ENCODE measurements at places on chromosomes 3 and 15.
A peak's percentile ranks its signal among the peaks of the same experiment; 100 is the strongest.

DNA sequence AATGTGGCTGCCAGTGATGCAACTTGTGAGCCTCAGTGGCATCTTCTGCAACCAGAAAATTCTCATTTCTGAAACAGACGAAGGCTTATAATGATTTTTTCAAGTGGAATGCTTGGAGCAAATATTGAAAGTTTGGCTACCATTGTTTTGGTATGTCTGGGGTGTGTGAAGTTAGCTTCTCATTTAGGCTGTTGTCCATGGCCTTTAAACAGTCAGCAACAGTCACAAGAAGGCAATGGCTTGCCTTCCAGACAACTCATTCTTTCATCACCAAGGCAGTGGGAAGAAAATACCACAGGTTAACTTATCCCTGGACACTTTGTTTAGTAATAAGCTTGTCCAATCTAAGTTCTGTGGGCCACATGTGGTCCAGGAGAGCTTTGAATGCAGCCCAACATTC lies 4.7 kb upstream of the BNC1 start:
- no peak for DNase-seq

DNA sequence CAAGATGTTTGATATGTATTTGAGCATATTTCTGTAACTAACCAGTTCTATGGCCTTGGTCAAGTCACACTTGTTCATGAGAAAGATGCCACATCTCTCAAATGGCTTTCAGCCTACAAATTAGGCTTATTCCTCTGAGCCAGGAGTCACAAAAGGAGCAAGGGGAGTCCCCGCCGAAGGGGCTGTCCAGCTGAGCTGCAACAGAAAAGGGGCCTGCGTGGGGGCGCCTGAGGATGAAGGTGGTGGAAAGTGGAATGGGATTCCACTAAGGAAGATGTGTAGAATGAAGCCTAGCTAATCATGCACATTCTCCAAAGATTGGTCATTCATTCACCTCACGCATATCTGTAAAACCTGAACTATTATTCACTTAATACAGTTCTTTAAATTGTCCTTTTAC lies 19.1 kb downstream of the ALDH1L1 start:
- no peak for DNase-seq

GRCh38 chr3:41277790-41278465 lies 78.6 kb downstream of the CTNNB1 start:
- DNase-seq, result no peak

DNA sequence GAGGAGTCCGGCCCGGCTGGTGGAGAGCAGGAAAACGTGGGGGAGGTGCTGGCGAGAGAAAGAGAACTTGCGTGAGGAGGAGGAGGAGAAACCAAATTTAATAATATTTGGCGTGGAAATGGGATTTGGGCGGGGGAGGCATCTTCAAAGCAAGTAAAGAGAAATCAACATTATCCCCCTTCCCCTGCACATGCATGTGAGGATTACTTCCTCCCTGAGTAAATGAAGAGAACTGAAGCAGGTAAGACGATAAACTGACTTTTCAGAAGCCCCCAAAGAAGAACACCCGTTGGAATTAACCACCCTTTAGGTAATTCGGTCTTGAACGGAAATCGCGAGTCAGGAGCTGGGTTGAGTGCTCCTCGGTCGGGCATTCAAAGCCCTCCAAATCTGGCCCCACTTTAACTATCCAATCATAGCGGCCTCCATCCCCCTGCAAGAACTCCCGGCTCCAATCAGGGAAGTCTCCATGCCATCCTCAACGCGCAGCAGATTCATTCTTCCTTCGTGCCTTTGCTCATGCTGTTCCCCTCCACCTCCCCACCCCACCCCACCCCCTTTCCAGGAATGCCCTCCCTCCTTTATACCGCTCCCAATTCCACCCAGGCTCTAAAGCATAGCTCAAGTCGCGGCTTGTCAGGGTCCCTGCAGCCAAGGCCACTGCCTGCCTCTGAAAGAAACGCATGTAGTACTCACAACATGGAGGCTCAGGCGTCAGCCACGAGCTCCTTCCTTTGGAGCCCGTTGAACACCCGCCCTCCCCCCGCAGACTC lies 545 bp upstream of the RFX7 start:
- peak; percentile 59 for DNase-seq

DNA sequence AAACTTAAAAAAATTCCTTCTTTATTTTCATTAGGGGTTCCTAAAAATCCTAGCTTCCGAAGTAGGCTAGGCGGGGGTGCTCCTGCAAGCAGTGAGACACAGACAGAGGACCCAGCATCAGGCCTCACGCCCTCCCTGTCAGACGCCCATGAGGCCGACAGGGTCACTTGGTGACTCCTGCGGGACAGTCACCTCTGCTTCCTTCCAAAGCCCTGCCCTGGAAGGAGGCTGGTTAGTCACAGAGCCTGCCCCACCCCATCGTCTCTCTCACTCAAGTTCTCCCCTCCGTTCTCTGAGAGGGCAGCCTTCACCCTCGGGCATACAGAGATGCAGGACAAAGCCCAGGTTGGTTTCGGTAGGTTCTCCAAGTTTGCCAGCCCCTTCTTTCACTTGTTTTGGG lies 38.6 kb downstream of the EHD4 start:
- no peak for DNase-seq

- no peak for DNase-seq
Observed at GRCh38 chr15:99762288-99762687, 29.1 kb upstream of the LYSMD4 start.

DNA sequence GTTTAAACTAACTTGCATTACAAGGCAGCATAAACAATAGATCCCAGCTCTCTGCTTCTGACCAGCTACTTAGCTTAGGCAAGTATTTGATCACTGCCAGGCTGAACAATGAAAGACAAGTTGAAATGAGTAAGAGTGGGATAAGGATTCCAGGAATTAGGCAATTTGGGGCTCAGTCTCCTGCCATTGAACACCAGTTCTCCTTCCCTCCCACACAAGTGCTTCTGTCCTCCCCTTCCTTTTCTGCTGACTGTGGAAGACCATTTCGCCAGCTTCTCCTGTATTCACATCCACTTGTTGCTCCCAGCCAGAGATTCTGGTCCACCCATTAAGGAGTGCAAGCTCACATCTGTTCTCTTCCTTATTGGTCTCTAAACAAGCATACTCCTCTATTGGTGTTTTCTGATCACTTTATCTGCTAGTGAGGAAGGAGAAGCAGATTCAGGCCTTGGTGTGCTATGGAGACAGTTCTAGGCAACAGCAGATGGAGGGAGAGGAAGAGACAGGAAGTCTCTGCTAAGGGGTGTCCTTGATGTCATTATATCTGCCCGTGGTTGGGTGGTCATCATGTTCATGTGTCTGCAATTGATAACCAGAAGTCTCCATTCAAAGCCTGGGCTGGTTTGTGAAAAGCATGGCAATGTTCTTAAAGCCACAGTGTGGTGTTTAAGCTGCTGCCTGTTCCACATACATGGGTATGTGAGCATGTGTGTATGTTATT lies 121.5 kb downstream of the PLCL2 start:
- DNase-seq, result no peak

DNA sequence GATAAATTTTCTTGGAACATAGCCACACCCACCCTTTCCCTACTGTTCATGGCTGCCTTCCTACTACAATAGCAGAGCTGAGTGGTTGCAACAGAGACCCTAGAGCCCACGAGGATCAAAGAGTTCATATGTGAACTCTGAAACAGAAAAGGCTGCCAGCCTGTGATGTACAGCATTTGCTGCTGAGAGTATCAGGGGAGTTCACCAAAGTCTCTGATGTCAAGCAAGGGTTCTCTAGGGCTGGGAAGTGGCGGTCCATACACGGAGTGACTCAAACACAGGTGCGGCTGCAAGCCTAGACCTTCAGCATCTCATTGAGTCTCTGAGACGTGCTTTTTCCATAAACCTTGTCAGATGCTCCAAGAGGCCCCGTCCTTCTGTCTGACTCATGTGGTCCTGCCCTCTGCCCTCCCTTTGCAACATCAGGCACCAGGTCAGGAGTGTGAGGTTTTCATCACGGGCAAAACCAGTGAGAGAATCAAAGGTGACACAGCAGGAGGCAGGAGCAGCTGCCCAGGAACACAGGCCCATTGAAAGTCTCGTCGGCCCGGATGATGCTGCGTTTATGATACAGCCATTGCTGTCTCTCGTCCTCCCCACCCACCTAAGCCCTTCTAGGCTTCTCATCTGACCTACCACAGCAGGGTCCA lies 42.9 kb downstream of the PCSK6 start:
- DNase-seq, result no peak

GRCh38 chr3:138296639-138297038 lies 33.0 kb downstream of the NME9 start:
- no peak for DNase-seq

- DNase-seq, result no peak
Observed at GRCh38 chr3:100517276-100517675, 24.9 kb downstream of the TMEM45A start.

DNA sequence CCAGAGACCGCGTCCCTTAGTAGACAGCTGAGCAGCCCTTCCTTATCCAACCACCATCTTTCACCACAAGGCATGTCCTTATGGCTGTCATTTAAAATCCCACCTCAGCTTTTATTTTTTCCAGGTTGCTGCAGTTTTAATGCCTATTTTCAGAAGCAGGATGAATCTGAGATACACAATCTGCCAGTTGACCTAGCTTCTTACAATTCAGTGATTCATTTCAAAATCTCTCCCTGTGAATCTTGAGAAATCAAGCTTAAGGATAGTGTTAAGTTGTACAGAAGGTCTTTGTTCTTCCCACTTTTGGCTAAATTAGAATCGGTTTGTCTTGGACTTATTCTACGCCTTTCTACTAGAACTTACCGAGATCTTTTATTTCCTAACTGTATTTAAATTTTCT lies 522.3 kb upstream of the CFAP20DC start:
- DNase-seq, result no peak

GRCh38 chr3:148880681-148881080 lies 15.6 kb downstream of the CPA3 start:
- DNase-seq, result no peak

- DNase-seq, result no peak
Observed at GRCh38 chr3:18645619-18646018, 220.5 kb upstream of the SATB1 start.

DNA sequence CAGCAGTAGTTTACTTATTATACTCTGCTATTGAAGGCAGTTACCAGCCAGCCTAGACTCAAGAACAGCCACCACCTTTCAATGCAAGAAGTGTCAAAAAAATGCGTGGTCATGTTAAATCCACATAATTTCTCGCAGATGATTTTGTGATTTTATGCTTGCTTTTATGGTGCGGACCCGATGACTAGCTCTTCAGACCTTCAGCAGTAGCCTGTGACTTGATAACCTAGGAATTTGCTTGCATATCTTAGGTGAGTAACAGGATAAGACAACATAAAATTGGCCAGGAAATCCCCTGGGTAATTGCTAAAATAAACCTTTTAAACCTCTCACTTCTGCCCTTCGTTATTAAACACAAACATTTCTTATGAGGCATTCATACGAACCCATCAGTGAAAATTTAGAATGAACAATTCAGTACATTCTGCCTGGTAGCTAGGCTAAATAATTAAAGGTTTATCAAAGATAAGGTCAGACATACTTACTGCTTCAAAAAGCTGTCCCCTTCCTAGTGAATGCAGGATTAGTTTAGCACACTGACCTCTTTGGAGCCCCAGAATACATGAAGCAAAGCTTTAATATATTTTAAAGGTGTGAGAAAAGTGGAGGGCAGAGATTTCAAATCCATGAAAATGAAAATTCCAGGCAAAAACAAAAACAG lies 798.8 kb downstream of the OTOL1 start:
- no peak for DNase-seq

GRCh38 chr15:84398763-84399701 lies 163.5 kb downstream of the GOLGA6L4 start:
- no peak for DNase-seq

DNA sequence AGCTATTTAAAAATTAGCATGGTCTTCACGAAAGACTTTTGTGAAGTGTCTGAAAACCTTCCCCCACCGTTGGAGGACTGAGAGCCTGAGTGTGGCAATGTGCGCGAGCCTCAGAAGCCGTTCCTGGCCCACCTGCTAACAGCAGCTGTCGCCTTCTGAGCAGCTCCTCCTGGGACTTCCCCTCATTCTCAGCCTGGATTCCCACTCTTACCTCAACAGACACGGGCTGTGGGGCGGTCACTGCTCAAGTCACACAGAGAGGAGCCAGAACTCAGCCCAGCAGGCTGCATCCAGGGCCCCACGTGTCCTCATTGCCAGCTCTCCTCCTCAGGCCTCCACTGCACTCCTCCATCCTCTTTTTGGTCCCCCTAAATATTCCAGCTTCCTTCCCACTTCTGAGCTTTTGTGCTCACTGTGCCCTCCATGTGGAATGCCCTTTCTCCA lies 7.8 kb downstream of the DNASE1L3 start:
- no peak for DNase-seq

Data from hippocampal formation (tissue), 2 donors.